ENCODE measurements at places on chromosomes 2 and 18.

GRCh38 chr2:181627545-181627944 lies 29.4 kb downstream of the CERKL start:
- no peak for DNase-seq

DNA sequence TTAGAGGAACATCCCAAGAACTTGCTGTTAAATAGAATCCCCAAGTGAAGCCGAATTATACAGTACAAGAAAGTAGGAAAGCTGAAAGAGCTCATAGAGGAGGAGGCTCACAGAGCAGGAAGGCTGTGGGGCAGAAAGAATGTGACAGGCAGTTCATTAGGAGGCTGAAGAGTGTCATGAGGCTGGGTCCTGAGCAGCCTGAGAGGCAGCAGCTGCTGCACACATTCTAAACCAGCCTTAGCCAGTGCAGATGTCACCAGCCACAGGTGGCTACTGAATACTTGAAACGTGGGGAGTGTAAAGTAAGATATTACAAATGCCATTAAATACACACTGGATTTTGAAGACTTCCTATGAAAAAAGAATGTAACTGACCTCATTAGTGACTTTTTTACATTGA lies 490.2 kb upstream of the KLHL29 start:
- no peak for DNase-seq

GRCh38 chr18:35691625-35692024 lies 110.1 kb downstream of the GALNT1 start:
- no peak for DNase-seq

DNA sequence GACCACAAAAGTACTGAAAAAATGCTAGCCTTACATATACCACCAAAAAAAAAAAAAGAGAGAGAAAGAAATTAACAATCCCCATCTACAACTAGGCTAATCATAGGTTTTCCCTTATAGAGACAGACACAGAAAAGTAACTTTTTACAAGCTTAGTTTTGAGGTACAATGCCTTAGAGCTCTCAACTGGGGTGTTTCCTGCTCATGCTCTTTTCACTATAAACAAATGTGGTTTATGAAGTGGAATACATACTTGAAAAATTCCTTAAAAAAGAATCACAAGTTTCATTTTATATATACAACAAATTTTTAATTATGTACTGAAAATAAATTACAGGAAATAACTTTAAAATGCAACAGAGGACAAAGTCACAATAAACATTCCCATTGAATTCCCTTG lies 82.5 kb downstream of the ATL2 start:
- no peak for DNase-seq

- no peak for DNase-seq
Observed at GRCh38 chr2:149690825-149691224, 103.2 kb upstream of the MMADHC start.

DNA sequence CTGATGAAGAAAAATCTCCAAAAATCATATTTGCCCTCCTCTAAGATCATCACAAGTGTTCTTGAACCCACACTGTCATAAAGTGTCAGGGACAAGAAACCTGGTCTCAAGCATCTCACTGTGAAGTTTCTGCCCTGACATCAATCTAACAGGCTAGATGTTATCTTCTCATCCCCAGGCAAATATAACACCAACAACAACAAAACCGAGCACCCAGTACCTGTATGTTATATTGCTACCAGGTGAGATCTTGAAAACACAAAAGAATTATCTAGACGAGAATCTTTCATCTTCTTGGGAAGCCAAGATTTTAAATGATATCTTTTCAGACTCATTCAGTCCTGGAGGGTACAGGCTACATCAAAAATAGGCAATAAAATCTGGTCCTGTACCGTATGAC lies 8.8 kb upstream of the MAP4K3 start:
- DNase-seq, result no peak

DNA sequence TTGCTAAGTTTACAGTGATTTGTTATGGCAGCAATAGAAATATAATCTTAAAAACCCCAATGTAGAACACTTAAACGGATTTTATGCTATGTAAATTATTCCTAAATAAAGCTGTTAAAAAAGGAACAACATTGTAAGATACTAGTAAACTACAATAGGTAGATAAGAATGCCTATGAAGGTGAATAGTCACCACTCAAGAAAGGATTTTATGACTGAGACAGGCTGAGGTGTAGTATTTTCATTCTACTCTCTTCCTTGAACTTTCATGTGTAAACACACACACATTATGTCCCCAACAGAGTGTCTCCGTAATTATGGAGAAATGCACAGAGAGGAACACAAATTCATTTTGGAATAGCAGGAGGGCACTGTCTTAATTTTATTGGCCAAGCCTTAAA lies 183.9 kb upstream of the ST6GAL2 start:
- DNase-seq, result no peak

DNA sequence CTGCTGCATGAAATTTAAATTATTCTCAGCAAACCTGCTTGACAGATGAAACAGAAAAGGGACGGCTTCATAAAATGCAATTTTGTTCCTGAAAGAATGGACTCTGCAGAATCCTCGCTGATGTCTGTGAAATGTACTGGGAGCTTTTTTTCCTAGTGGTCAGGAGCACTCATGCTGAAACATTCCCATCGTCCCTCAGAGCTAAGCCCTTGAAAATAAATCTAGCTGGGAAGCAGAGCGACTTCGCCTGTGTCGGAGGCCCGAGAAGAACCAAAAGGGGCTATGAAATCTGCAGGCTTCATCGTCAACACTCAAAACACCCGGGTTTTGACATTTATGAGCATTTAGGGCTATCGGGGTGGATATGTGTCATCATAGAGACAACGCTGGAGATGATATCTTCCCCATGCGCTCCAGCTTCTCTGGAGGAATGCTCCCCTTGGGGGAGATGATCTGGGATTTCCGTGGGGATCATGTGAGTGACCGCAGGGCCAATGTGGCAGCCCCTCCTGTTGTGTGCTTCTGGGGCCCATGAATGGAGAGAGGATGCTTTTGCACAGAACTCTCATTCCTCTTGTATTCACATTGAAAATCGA lies 182.3 kb downstream of the KLHL29 start:
- no peak for DNase-seq

GRCh38 chr18:56691530-56691929 lies 40.4 kb downstream of the WDR7 start:
- DNase-seq, result no peak

DNA sequence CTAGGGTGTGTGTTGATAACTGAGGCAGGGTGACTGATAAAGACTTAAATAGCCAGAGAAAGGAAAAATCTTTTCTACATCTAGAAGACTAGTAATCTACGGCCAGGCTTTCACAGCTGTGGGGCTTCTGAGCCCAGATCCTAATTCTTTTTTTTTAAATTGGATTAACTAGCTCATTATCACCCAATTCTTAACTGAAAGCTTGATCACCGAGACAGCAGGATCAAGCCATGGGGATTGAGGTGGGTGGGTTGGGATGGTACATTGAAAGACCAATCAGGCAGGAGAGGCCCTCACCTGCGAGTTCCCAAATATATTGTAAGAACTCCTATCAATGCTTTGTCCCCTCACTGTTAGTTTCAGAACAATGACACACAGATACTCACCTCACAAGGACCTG lies 20.0 kb upstream of the NFE2L2 start:
- no peak for DNase-seq

DNA sequence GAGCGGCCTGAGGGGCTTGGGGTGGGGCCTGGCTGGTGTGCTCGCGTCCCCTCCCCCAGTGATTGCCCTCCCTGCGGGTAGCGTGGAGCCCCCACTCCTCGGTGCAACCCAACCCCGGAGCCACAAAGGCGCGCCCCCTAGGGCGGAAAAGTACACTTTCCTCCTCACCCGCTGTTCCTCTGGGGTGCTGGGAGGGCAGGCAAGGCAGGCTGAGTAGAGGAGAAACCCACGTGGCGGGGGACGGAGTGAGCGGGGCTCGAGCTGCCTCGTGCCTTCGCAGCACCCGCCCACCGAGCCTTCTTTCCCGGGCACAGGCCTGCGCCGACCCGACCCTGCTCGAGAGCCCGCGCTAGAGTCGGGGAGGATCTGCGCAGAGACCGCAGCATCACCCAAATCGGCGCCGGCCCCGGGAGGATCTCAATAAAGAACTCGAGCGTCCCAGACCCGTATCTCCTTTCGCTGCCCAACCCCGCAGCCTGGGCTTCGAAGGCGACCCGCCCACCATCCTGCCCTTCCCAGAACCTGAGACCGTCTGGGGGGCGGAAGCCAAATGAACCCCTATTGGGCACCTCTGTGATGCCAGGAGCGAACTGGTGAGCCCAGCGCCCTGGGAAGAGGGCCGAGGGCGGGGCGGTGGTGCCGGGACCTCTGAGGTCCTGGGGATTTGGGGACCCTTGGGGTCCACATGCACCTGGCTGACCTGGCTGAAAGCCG lies 1.5 kb downstream of the UCN start:
- no peak for DNase-seq

GRCh38 chr2:112157472-112157871 lies 19.3 kb downstream of the FBLN7 start:
- no peak for DNase-seq

GRCh38 chr2:201971531-201972228 lies 62.0 kb upstream of the FZD7 start:
- no peak for DNase-seq

- no peak for DNase-seq
Observed at GRCh38 chr2:209933499-209934483, 68.6 kb upstream of the RPE start.

- DNase-seq, result no peak
Observed at GRCh38 chr2:16589465-16589864, 76.2 kb downstream of the CYRIA start.

- DNase-seq, result no peak
Observed at GRCh38 chr2:232994446-232994845, 18.6 kb downstream of the NGEF start.

DNA sequence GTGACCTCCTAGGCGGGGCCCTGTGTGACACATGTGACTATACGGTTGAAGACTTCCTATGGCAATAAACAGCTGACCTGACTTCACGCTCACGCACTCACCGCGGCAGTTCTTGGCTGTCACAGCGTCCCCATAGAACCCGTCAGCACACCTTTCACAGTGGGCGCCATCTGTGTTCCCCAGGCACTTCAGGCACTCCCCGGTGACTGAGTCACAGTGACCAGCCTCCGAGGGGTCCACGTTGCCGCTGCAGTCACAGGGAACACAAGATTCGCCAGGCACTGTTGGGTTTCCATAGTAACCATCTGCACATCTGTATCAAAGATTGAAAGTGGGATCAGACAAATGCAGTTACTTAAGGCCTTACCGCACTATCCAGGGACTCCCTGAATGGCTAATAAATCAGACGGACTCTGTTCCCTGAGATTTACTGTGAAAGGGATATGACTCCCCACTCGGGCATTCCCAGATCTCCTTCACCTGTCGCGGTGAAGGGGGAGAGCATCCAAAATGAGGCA lies 94.5 kb downstream of the LAMA1 start:
- DNase-seq, result no peak

- DNase-seq, result no peak
Observed at GRCh38 chr2:101814752-101815151, 117.2 kb downstream of the MAP4K4 start.

- DNase-seq, result no peak
Observed at GRCh38 chr2:60316381-60317033, 236.9 kb downstream of the BCL11A start.

DNA sequence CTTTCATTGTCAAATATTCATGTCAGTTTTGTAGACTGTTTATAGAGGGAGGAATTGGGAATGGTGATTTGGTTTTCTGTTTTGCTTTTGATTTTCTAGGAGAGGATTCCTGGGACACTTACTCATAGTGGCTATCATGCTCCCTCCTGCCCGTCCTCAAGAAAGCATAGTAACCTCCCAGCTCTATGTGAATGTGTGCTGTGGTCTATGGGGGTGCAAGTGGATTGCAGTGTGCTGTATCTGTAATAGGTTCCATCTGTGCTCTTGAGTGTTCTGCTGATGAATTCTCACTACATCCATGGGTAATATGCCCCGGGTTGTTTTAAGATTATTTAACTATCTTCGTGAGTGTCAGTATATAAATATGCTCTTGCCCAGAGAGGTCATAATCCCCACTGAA lies 811.3 kb downstream of the CNTNAP5 start:
- no peak for DNase-seq

GRCh38 chr2:97844311-97844859 lies 131.0 kb downstream of the ZAP70 start:
- DNase-seq, result no peak

DNA sequence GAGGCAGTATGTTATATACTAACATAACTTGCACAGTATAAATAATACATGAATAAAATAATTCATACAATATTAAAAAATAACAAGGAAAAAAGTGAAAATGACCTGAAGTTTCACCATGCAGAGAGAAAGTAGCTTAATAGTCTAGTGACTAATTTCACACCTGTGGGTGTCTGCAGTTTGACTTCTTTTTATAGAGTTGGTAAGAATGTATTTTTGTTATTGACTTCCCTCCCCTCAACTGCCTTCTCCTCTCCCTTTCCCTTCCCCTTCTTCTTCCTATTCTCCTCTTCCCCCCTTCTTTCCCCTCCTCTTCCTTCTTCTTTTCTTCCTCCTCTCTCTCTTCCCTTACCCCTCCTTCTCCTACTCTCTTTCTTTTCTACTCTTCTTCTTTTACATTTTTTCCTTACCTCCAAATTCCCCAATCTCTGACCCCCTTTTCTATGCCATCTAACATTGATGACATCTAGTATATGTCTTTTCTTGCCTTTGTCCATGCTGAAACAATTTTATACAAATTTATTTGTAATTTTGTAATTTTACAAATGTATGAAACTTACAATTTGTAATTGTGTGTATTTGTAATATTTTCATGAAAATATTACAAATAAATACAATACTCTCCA lies 3.1 kb downstream of the DNAH6 start:
- no peak for DNase-seq

- no peak for DNase-seq
Observed at GRCh38 chr18:77407733-77408132, 158.1 kb downstream of the GALR1 start.

- DNase-seq, result peak; percentile 18
Observed at GRCh38 chr2:8679827-8680731, 1.8 kb upstream of the ID2 start.

- no peak for DNase-seq
Observed at GRCh38 chr2:142918624-142919023, 41.2 kb downstream of the KYNU start.

GRCh38 chr2:76257802-76258201 lies 547.1 kb upstream of the GCFC2 start:
- no peak for DNase-seq

GRCh38 chr2:232014681-232015080 lies 53.2 kb downstream of the DIS3L2 start:
- no peak for DNase-seq

DNA sequence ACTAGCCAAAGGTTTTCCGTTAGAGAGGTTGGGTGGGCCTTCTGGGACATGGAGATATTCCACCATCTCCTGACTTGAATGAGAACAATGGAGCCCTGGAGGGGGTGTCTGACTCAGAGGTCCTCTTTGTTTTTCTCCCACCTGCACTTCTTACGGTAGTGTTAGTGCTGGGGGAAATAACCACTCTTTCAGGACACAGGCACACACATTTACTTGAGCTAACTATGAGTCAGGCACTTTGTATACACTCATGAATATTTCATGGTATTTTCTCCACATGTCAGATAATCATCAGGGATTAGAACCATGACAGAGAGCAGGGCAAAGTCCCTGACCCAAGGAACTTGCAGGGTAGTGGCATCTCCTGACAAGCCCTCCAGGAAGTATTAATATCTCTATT lies 439.1 kb downstream of the TSN start:
- DNase-seq, result no peak
